ENCODE measurements at places on chromosomes 5 and 9.

- no peak for DNase-seq
Measured at GRCh38 chr9:123033864-123034601, 566 bp downstream of the GPR21 start.

GRCh38 chr9:133677126-133678010, 41.2 kb downstream of the DBH start:
- DNase-seq = peak; percentile 20

- no peak for DNase-seq
Measured at GRCh38 chr9:21102305-21102704, 24.6 kb upstream of the IFNB1 start.

DNA sequence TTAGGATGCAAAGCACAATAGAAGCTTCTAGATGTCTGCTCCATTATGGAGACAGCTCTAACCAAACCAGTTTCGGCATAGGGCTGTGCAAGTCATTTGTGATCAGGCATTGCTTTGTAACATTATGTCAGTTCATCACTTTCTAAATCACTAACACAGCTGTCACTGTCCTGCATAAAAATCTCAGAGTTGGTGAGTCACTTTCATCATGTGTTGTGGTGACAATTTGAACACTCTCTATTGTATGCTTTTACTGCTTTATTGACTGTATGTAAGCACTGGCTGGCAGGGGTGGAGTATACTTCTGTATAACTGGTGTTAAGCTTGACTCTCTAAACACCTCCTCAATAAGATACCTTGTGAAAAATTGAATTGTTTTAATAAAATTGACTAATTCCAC, 77.9 kb downstream of the SLCO4C1 start:
- DNase-seq = no peak

GRCh38 chr5:147081311-147081764, 153.5 kb upstream of the STK32A start:
- no peak for DNase-seq

GRCh38 chr5:121949885-121950284, 11.9 kb upstream of the SRFBP1 start:
- no peak for DNase-seq

- no peak for DNase-seq
Measured at GRCh38 chr5:145903113-145903512, 30.3 kb upstream of the GRXCR2 start.

DNA sequence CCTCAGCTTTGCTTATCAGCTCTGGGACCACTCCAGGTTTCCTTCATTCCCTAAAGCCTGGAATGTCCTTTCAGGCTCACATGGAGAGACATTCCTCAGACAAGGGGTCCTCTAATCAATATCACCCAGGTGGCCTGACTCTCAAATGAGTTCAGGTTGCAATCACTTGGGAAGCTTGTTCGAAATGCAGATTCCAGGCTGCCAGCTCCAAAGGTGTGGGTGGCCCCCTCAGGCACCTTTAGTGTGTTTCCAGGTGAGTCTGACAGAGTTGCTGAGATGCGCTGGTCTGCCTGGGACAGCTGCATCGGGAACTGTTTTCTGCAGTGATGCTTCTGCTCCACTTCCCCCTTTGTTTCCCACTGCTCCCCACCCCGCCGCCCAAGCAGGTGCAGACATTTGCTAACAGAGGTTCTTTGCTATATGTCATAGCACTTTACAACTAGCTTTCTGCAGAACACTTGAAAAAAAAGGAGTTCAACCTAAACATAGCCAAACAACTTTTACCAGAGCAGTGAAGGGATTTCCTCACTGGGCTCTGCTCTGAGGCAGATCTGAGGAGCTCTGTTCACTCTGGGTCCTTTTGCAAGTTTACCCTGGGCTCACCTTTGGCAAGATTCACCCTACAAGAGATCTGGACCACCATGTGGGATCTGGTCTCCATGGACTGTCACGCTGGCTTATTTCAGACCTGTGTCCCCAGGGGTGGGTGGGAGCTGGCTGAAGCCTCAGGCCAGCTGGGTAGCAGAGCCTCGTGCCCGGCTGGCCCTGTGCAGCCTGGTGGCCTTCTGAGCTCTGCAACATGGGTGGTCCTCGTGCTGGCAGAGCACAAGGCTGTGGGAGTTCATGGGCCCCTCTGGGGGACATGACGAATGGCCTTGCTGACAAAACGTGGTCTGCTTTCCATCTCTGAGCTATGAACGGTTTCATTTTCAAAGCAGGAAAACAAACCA, 539.6 kb downstream of the CCDC171 start:
- no peak for DNase-seq

DNA sequence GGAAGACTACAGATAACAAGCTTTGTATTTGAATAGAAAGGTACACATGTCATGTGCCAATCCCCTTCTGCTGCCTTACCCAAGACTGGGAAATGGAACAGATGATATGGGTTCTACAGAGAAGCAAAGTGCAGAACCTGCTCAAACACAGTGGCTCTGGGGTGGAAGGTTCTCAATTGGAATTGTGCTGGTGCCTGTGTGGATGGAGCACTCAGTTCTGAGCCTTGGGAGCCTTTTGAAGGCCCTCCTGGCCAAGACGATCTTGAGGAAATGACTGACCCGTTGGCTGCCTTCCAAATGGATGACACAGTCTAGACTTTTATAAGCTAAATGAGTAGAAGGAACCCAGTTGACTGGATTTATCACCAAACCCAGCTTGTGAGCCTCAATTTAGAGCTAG, 4.2 kb upstream of the PRSS3 start:
- DNase-seq = no peak

DNA sequence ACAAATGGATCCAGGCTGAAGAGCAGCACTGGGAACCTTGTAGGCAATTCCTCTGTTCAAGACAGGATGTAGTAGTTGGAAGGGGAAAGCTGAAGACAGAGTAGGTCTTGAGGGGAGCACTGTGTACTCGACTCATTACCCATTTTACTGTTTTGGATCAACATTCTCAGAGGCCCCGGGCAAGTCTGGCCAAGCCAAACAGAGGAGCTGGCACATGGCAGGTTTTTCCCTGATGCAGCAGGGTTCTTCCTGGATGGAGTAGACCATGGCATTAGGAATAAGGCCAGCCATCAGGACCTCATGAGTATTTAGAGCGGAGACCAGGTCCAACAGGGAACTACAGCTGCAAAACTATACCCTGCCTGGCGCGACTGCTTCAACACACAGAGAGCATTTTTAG, 4.4 kb downstream of the SVEP1 start:
- DNase-seq = no peak

- no peak for DNase-seq
Measured at GRCh38 chr5:96402500-96402899, 30.5 kb downstream of the PCSK1 start.

DNA sequence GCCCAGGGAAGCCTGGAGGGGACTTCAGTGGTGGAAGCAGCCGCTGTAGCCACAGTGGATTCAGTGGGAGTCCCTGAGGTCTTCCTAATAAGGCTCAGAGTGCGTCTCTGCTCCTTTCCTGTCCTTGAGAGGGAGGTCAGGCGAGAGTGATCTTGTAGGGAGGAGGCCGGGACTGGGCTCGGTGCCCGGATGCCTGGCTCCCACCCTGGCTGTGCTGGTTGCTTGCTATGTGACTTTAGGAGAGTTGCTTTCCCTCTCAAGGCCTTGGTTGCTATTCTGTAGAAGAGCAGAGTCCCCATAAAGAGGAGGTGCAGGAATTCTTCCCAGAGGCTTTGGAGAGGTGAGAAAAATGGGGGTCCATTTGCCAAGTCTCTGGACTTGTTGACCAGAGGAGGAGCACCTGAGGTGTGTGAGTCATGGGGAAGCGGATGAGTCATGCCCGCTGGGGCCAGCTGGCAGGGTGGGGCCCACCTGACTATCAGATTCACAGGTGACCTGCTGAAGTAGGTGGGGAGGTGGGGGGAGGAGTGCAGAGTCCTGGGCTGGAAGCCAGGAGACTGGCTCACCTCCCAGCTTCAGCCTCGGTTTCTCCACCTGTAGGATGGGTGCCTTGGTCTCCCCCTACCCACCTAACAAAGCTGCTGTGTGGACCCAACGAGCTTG, 13.8 kb downstream of the GSN start:
- no peak for DNase-seq

DNA sequence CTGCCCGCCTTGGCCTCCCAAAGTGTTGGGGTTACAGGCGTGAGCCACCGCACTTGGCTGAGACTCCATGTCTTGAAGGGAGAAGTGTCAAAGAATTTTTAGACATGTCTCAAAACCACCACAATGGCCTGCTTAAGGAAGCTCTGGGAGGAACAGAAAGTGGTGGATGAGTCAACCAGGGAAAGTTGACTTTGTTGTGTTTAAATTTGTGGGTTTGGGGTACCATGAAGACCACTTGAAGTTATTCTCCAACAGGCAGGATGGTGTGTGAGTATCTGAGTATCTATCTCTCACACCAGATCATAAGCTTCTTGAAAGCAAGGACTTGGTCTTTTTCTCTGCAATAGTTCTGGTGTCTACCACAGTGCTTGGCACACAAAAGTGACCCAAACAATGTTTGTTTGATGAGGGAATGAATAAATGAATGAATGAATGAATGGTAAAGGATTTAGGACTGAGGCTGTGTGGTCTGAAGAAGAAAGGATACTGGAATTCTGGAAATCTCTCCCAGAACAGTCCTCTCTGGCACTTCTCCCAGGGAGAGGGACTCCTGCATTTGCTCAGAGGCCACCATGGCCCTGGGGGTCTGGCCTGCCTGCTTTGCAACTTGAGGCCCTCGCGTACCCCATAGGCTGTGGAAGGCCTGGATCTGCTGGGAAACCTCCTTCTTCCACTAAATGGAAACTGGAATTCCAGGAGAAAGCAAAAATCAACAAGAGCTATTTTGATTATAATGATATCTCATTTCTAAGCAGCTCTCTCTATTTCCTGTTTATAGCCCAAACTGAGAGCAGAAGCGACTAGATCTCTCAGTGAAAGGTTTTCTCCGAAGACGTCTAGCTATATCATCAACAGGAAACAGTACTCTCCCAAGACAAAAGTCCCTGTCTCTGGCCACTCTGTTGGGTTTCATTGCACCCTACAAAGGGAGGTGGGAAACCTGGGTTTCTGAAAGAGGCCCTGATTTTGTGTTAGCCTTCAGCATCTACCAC, 187.9 kb downstream of the PALM2AKAP2 start:
- DNase-seq = no peak

GRCh38 chr9:130985029-130985428, 23.9 kb upstream of the LAMC3 start:
- no peak for DNase-seq

Measured in activated gamma-delta T cell treated with anti-CD3 and anti-CD28 coated beads, Interleukin-2, amount 50 U/mL, for 16 hours (primary cell).